ENCODE measurements at places on chromosomes 12 and 14.

- no peak for DNase-seq
Observed at GRCh38 chr12:106112145-106112821, 26.5 kb downstream of the NUAK1 start.

DNA sequence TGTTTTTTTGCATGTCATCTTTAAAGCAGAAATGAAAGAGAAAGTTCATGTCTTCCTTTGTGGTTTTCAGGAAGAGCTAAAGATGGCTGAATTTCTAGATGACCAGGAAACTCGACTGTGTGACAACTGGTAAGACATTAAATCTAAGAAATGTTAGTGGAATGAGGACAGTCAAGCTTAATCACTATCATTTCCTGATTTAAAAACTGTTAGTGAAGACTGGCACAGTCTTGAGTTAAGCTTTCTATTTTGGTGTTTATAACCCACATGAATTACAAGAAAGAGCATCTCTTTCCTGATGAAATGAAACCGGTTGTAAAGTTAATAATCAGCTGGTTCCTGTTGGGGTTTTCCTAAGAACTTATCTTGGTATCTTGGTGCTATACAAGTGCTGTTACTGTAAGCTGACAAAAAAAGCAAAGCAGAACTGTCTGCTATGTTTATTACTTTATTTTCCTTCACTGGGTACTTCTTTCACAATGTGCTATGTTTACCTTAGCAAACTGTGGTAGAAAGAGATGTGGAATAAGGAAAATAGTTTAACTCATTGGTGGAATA lies 5.2 kb downstream of the TRAFD1 start:
- DNase-seq, result no peak

- DNase-seq, result no peak
Observed at GRCh38 chr12:2256453-2256852, 203.7 kb downstream of the CACNA1C start.

DNA sequence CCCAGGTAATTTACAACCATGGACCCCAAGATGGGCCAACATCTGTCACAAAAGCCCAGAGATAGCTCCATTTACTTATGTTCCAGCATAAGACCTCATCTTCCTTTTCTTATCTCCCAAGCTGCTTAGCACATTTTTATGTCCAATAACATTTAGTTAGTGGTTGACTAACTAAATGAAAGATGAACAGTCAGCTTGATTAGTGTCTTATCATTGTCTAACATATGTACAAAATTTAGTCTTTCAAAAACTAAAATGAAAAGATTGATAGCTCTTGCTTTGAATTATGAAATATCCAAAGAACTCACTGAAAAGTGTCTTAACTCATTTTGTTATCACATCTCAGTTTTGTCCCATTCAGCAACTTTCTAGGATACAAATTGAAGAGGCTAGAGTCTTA lies 163.1 kb upstream of the EGLN3 start:
- DNase-seq, result no peak

DNA sequence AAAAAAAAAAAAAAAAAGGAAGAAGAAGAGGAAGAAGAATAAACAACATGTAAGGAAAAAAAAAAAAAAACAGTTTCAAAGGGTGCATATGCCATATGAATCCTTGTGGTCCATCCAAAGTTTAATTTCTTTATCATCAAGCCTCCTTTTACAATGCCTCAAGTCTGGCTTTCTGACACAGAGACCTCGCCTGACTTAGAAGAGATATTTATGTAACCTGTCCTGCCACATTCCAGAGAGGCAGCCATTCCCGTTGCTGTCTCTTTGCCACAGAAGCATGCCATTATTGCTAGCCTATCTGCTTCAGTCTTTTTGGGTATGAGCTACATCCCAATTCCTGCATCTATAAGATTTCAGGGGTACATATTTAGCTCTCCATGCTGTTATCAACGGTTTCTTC lies 596.7 kb upstream of the ATP2B1 start:
- DNase-seq, result no peak

DNA sequence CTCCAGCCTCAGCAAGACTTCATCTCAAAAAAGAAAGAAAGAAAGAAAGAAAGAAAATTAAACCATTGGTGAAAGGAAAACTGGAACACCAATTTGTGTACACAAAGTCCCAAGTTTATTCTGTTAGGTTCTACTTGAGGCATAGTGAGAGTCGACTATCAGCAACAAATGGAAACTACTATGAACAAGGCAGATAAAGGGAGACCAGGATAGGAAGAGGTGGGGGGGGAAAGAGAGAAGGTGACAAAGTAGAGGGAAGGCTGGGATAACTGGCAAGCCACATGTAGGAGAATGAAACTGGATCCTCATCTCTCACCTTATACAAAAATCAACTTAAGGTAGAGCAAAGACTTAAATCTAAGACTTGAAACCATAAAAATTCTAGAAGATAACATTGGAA lies 25.6 kb downstream of the TFCP2 start:
- no peak for DNase-seq

GRCh38 chr14:76776428-76777251 lies 15.4 kb downstream of the VASH1 start:
- DNase-seq, result no peak

- no peak for DNase-seq
Observed at GRCh38 chr12:11875414-11875935, 195.3 kb upstream of the BCL2L14 start.

GRCh38 chr12:3456809-3457208 lies 34.2 kb upstream of the PRMT8 start:
- DNase-seq, result no peak

DNA sequence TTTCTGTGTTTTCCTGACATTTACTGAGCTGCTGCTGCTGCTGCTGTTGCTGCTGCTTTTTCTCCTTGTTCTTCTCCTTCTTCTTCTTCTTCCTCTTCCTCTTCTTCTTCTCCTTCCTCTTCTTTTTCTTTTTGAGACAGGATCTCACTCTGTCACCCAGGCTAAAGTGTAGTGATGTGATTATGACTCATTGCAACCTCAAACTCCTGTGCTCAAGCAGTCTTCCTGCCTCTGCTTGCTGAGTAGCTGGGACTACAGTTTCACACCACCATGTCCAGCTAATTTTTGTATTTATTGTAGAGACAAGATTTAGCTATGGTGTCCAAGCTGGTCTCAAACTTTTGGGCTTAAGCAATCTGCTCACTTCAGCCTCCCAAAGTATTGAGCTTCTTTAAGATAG lies 95.8 kb downstream of the TMTC3 start:
- DNase-seq, result no peak
